ENCODE measurements at places on chromosomes 7 and 10. TPM values are rescaled to one million over a fixed set of nuclear protein-coding genes. Genes with fewer than 3 reads are reported as not detected.

DNA sequence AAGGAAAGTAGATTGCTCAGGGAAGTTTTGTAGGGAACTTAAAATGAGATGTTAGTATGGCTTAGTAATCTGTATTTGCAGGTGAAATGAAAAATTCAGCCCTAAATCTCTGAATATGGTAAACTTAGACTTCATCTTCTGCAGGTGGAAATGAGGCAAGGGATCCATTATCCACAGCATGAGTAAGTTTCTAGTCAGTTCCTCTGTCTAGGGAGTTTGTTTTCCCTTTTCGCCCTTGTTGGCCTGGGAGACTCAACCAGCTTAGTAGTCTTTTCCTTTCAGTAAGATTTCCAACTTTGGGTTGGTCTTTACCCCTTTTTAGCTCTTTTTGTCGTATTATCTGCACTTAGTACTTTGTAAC is 65.6 kb downstream of the ZEB1 start:
- no peak for DNase-seq

DNA sequence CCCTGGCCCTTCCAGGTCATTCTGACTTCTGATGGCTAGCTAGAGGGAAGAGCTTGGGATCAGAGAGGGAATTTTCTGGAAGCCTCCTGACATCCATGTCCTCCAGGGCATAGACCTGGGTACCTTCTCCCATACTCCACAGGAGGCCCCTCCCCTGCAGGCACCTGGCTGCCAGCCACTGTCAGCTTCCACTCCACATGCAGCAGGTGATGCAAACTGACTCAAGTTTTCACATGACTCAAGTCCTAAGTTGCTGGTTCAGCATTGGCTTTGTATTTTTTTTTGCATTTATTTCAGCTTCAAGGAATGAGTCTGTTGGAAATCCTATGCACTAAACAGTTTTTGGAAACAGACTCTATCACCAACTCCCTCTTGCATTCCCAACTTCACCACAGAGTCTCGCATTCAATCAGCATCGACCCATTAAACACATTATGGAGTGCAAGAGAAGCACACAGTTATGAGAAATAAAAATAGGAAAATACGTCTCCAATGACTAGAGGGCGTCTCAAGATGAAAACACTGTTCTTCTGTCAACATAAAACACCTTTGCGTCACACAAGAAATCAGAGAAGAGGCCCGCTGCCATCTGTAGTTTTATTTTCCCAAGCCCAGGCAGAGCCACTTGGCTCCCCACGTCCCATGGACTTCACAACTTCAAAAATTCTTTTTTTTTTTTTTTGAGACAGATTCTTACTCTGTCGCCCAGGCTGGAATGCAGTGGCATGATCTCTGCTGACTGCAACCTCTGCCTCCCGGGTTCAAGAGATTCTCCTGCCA is 362.6 kb upstream of the MGMT start:
- DNase-seq: no peak

DNA sequence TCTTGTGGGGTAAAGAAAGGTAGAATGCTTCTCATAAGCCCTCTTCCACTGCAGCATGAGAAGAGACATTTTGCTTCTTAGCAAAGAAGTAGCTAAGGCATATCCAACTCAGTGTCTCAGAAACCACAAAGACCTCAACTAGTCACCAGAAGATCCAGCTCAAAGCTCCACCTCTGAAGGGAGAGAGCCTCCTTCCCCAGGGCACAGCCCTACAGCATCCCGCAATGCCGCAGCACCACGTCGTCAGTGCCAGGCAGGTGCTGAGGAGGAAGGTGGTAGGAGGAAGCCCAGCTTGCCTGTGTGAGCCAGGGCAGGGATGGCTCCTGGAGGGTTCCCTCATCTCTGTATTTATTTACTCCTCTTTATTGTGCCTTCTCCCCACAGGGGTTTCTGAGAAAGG is 385.6 kb upstream of the NPVF start:
- no peak for DNase-seq

DNA sequence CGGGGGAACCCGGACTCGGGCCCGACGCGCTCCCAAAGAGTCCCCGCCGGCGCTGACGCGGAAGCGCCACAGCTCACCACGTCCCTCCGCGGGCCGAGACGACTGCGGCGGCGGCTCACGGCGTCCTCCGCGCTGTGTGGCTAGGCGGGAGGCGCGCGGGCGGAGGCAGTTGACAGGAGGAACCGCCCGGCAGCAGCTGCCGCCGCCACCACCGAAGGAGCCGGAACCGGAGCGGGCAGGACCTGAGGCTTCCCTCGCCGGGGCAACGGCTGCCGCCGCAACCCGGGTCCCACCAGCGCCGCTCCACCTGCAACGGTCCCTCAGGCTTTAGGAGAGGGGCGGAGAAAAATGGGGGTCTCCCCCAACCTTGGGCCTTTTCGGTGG is 334 bp downstream of the ZNF800 start:
- DNase-seq: peak; percentile 59

DNA sequence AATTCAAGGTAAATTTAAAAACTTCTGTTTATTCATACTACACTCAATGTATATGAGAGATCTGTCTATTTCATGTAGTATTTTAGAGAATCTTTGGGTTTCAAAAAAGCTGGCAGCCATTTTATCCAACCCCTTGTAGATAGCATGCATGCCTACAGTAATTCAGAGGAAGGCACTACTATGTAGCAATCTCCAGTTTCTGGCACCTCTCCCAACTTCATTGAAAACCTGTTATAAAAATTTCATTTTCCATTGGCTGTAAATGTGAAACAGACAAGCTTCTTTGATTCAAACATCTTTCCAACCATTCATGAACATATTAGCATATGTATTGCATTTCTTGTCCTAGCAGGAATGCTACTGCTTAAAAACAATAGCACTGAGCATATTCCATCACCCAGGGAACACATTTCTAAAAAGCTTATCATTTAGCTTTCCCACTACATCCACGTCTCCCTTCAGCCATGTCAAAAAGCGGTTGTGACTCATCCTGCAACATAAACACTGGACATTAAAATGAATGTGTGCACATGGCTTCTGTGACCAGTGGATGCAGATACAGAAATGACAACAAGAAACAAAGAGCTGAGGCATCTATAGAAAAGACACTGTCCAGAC is 330.4 kb upstream of the AOAH start:
- DNase-seq: no peak

- no peak for DNase-seq
Measured at GRCh38 chr7:105590793-105591192, 9.5 kb upstream of the EFCAB10 start.

Gene TRIM74
- total RNA-seq: 4.1 TPM

DNA sequence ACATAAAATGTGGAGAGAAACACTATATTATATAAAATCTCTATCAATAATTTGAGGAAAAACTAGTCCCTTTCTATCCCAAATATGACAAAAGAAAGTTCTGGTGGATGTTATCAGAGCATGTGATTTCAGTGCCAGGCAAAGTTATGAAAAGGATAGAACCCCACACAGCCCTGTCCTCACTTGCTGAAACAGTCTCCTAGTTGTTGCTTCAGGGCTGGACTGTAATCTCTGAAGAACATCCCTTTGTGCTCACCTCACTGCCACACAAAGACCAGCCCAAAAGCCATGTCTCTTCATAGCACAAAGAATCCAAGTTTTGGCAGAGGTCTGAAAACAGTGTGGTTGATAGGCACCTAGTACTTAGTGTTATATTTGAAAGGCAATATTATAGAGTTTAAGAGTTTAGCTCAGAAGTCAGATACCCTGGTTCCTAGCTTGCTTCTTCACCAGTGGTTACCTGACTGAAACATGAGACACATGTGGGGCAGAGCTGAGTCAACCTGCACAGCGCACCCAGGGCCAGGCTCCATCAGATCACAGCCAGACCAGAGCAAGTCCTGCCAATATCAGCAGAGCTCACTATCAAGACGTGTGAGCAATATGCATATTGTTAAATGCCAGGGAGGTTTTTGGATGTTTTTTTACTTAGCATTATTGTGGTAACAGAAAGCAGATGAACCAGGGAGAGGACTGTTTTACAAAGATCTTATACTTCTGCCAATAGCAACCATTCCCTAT is 25.0 kb downstream of the CYP3A7 start:
- DNase-seq: no peak

- no peak for DNase-seq
Measured at GRCh38 chr7:158313931-158314330, 273.7 kb downstream of the PTPRN2 start.
